ENCODE measurements at places on chromosomes 16 and 17.
A peak's percentile ranks its signal among the peaks of the same experiment; 100 is the strongest.

- no peak for DNase-seq
These were observed 15.9 kb downstream of the STAT5B start for GRCh38 chr17:42260318-42260717.

- no peak for DNase-seq
These were observed 3.2 kb downstream of the ZNF205 start for GRCh38 chr16:3115561-3115960.

- no peak for DNase-seq
These were observed 168.4 kb upstream of the WSCD1 start for GRCh38 chr17:5901731-5902130.

- no peak for DNase-seq
These were observed 50.9 kb downstream of the LDHD start for GRCh38 chr16:75065521-75066149.

DNA sequence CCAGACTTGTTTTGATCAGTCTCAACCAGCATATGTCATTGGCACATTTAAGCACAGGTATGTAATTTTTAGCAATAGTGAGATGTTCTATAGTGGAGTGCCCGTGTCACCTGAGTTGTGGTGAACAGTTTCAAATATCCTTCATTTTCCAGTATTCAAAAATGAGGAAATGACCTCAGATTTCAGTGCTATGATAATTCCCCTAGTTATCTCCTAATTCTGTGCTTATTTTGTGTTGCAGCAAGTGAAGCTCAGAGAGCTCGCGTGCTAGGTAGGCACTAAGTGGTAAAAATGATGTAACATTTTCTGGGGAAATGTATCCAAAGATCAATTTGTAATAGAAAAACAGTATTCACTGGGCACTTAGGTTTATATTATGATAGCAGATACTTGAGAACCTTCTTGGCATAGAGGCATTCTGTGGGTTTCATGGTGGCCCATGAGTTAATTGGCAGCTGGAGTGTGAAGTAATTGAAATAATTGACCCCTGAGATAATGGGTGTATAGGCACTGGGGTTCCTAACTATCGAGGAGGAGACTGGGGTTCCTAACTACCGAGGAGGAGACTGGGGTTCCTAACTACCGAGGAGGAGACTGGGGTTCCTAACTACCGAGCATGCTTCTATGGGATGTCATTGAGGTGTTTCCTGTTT lies 159.1 kb downstream of the PRKCA start:
- DNase-seq: no peak

GRCh38 chr17:30316736-30317135 lies 17.1 kb downstream of the TMIGD1 start:
- DNase-seq: no peak

DNA sequence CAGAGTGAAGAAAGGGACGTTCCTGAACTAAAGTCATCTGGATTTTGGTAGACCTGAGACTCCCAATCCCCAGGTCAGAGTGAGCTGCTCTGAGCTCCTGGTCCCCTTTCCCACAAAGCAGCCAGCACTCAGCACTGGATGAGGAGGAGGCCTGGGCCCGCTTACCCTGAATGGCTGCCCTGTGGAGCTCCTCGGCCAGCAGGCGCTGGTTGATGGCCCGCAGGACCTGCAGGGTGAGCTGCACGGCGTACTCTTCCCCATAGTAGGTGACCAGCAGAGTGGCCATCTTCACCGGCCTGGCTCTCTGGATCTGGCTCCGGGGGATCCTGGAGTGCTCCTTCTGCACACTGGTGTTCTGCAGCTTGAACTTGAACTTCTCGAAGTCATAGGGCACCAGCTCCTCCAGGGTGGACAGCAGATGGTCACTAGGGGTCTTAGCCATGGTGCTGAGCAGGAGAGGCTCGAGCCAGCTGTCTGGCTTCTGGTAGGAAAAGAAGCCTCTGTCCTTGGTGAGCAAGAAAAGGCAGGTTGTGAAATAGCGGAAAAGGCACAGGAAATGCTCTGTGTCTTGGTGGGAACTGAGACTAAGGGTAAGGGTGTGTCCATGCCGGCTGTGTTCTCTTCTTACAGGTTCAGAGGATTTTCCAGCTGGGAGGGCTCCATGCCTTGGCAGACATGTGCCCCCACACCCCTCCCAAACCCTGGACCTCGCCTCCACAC lies at the start of gene MEFV:
MEFV (minus strand) TSS at position 488 of the 720 bp plus-strand sequence; CDS start at position 442, 46 bp downstream.
- DNase-seq: no peak

- DNase-seq: no peak
These were observed 79.0 kb upstream of the CDH11 start for GRCh38 chr16:65200857-65201256.

DNA sequence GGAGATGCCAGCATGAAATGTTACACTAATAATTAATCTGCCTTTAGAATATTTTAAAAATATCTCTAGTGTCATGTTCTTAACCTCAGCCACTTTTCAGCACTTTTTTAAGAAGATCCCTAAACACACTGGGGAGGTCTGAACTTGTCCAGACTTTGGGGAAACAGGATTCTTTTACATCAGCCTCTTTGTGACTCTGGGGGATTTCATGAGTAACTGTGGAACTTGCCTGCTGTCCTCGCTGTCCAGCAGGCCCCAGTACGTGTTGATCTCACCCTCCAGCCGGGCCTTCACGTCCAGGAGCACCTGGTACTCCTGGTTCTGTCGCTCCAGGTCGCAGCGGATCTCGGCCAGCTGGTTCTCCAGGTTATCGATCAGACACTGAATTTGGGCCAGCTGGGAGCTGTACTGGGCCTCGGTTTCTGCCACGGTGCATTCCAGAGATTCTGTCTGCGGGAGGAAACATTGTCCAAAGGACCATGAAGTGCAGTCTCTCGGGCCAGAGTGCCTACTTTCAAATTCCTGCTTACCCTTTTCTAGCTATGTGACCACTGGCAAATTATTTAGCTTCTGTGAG lies 5.5 kb downstream of the KRT40 start:
- DNase-seq: no peak

- DNase-seq: no peak
These were observed 31.6 kb downstream of the ITGAM start for GRCh38 chr16:31291376-31291775.

DNA sequence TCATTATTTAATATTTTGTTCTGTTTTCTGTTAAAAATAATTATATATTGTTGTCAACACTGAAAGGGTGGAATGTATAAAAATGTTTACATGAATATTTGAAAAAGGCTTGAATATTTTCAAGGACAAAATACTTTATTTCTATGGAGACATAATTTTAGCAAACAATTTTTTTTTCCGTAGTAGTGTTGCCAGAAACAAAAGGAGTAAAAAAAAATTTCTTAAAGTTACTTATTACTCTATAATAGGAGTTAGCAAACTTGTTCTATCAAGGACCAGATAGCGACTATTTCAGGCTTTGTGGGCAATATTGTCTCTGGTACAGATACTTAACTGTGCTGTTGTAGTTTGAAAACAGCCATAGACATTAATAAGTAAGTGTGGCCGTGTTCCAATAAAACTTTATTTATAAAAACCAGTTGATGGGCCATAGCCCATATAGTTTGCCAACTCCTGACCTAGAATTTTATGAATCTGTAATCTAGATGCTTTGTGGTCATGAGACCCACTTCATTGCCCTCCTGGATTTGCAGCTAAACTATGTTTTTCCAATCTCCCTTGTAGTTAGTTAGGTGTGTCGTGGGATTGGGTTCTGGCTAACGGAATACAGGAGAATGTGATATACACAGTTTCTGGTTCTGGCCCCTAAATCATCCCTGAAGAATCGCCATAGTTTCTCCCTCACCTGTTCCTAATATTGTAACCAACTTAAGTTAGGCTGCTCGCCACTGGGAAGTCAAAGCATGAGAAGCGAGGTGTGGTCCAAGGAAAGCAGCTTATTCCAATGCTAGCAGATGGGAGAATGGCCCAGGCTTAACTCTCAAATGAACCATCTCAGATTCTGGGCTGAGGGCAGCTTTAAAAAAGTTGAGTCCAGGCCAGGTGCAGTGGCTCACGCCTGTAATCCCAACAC lies 153.6 kb downstream of the ABCA8 start:
- DNase-seq: no peak

DNA sequence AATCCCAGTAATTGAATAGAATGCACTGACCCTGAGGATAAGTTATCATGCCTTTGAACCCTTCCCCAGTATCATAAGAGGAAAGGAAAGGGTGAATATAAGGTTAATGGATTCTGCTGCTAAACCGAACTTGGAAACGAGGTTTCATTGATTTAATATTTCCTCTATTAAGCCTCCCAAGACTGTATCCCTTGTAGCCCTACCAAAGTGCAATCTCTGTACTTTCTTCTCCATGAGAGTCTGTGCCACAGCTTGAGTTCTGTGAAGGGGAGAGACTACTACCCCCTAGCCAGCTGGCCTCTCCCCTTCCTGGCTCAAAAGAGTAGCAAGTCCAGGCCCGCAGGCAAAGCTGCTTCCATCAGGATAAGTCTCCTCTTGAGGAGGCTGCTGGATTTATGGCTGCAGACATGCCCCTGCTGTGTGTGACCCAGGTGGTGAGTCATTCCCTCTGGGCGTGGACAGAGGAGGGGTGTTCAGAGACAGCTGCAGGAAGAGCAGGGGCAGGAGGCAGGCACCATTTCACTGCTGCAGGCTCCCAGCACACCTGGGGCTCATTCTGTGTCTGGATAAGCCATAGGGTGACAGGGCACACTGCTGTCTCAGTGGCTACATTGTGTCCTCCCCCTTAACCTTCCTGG lies 58.4 kb downstream of the TOM1L2 start:
- peak; percentile 8 for DNase-seq

- DNase-seq: no peak
These were observed 2.0 kb upstream of the TSPOAP1 start for GRCh38 chr17:58330538-58330996.

DNA sequence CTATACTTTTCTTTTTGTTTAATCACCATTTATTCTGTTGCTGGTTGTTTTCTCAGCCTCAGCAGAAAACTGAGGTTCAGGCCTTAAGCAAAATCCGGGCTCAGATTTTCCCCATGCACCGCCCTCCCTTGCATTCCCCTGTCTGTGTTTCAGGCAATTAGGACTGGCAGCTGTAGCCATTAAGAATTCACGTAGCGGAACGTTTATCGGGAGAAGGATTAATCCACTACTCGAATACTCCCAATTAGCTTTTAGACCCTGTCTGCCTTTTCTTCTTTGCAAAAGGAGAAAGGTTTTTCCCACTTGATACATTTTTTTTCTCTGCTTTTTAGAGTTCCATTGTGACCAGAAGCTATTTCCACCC lies 173.1 kb downstream of the RPTOR start:
- DNase-seq: no peak

GRCh38 chr17:64223931-64224629 lies 39.0 kb downstream of the TEX2 start:
- DNase-seq: no peak

GRCh38 chr16:76345163-76345661 lies 68.0 kb downstream of the CNTNAP4 start:
- no peak for DNase-seq

GRCh38 chr17:16569358-16569712 lies 331 bp upstream of the ZNF287 start:
- no peak for DNase-seq

DNA sequence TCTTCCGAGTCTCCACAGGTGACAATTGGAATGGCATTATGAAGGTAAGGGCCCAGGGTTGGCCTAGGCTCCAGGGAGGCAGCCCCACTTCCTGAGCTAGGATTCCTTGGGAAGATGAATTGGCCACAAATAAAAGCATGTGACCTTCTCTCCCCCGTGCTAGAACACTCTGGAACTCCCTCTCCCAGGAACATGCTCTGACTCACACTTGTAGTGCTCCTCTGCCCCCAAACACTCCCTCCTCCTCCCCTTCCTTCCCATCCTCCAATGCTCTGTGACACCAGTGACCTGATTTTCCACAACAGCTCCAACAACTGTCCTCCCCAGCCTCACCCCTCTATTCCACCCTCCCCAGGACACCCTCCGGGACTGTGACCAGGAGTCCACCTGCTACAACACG lies 16.4 kb upstream of the ABCC3 start:
- DNase-seq: no peak

GRCh38 chr17:72338847-72339790 lies 218.3 kb downstream of the SOX9 start:
- DNase-seq: no peak

GRCh38 chr17:1391577-1391976 lies 8.4 kb downstream of the YWHAE start:
- no peak for DNase-seq

DNA sequence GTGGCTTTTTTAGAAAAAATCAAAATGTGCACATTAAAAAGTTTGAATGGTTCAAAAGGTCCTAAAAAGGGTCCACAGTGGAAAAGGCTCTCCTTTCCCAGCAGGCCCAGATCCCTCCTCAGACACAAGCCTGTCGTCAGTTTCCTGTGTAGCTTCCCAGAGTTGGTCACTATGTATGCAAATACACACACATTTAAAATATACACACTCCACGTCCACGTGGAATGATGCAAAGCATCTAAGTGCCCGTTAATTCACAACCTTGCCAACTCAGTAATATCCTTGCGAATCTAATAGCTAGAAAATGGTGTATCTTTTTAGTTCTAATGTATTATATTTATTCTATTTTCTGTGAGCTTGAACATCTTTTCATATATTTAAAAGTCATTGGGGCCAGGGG lies 17.7 kb downstream of the NLRC5 start:
- no peak for DNase-seq

DNA sequence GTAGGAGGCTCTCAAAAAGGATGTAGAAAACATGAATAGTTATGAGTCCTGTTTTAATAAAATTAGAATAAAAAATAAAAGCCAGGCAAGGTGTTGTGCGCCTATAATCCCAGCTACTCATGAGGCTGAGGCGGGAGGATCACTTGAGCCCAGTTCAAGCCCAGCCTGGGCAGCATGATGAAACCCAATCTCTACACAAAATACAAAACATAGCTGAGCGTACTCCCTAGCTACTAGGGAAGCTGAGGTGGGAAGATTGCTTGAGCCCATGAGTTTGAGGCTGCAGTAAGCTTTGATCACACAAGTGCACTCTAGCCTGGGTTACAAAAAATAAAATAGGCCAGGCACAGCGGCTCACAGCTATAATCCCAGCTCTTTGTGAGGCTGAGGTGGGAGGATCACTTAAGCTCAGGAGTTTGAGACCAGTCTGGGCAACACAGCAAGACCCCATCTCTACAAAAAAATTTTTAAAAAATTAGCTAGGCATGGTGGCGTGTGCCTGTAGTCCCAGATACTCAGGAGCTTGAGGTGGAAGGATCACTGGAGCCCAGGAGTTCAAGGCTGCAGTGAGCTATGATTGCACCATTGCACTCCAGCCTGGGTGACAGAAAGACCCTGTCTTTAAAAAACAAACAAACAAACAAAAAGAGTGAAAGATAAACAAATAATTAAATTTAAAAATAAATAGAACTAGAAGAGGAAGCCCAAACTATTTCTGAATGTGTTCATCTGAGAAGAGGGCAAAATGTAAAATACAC lies 17.2 kb upstream of the PRM1 start:
- no peak for DNase-seq

- no peak for DNase-seq
These were observed 46.7 kb downstream of the C17orf67 start for GRCh38 chr17:56786989-56787482.

- DNase-seq: no peak
These were observed 17.6 kb upstream of the CCDC182 start for GRCh38 chr17:57762452-57763395.

- no peak for DNase-seq
These were observed 23.3 kb downstream of the SEC14L5 start for GRCh38 chr16:4981473-4981872.

GRCh38 chr17:32566303-32566702 lies 79.5 kb downstream of the CDK5R1 start:
- DNase-seq: no peak

- DNase-seq: no peak
These were observed 10.7 kb upstream of the EPX start for GRCh38 chr17:58181796-58182195.

Data from activated CD8-positive, alpha-beta memory T cell treated with anti-CD3 and anti-CD28 coated beads for 1 hour (primary cell).